ENCODE measurements at places on chromosomes 16 and 17.

- no peak for DNase-seq
These were observed 113.8 kb upstream of the PMFBP1 start for GRCh38 chr16:72285728-72286127.

DNA sequence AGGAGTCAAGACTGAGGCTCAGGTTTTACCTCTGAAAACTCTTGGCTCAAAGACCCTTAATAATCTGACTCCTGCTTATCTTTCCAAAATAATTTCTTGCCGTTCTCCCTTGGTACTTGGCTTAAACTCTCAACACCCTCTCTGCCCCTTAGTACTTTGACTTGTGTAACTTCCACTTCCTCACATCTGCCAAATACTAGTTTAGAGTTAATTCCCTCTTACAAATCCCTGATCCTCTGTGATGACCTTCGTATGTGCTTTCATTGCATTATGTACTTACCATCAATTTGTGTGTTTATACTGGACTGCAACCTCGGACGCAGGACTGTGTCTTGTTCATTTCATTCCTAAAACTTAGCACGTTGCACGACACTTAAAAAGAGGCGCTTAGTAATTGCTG is 35.2 kb downstream of the ZNF207 start:
- no peak for DNase-seq

DNA sequence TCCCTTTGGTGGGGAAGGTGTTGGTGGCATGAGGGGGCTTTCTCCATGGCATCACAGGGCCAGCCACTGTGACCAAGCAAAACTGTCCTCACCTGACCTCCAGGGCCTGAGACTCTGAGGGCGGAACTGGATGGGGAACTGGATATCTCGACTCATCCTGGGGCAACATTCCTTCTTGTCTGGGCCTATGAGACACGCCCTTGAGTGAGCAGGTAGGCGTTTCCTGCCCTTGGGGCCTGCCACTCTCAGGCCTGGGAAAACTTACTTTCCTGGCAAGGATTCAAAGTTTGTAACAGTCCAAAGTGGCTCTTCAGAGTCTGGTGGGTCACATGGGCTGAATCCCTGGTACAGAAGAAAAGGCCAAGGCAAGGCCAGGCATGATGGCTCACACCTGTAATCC is 9.6 kb downstream of the MT1X start:
- no peak for DNase-seq

DNA sequence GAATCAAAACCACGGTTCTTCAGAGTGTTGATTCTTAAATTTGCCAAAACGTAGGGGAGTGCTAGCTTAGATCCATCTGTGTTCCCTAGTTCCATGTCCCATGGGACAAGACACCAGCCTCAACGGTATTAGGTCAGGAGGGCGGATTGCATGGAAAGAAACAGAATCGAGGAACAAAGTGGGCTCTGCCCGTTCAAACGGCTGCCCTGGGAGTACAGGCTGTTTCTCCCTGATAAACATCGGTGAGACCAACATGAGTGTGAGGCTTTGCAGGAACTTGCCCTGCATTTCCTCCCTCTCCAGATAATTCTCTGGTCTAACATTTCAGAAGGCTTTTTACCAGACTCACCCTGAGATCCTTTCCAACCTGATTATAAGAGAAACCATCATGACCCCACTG is 82.2 kb downstream of the MRM3 start:
- DNase-seq = no peak

GRCh38 chr17:302300-302698 is 50.3 kb downstream of the RPH3AL start:
- DNase-seq = no peak

DNA sequence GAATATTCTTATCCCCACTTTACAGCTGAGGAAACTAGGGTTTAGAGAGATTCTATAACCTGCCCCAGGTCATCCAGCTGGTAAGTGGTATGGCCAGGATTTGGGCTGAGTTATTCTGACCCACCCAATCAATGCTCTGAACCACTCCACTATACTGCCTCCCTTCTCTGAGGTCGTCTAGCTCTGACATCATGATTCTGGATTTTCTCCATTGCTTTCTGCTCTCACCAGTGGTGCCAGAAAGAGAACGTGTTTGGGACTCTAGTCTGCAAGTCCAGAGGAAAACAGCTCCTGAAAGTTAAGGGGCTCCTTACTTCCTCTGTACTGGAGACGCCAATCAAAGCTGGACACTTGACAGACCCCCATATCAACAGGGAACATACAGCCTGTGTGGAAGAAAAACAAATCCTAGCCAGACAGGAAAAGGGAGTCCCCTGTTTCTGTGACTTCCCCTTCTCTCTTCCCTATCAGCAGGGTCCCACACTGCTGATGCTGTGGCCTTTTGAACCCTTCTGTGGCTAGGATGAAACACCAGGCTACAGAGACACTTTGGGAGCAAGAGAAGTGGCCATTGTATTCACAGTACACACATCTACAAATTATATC is 6.0 kb upstream of the EZH1 start:
- DNase-seq = no peak
